ENCODE measurements at places on chromosomes 13 and 19. TPM values are rescaled to one million over a fixed set of nuclear protein-coding genes. Genes with fewer than 3 reads are reported as not detected.
A peak's percentile ranks its signal among the peaks of the same experiment; 100 is the strongest.

DNA sequence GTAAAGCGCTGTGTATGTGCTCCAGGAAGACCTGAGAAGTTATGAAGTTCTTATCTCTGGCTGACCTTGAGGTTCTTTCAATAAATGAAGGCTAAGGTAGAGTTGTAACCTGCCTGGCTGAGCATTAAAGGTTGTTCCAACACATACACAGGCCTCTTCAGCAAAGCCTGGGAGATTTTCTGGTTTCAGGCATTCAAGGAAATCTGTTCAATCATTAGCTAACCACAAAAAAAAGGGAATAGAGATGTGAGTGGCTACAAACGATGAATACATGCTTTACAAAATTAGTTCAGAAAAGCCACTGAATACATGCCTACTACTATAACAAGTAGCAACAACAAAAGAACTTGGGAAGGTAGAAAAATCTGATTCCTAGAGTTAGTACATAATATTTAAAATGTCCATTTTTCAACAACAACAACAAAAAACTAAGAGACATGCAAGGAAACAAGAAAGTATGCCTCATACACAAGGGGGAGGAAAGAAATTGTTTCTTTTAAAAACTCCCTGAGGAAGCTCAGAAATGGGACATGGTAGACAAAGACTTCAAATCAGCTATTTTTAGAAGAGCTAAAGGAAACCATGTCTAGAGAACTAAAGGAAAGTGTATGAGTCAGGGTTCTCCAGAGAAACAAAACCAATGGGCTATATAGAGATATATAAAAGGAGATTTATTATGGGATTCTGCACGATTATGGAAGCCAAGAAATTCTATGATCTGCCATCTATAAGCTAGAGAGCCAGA is 191.5 kb upstream of the IPO5 start:
- no peak for DNase-seq

Gene METTL21C
- not detected for total RNA-seq

DNA sequence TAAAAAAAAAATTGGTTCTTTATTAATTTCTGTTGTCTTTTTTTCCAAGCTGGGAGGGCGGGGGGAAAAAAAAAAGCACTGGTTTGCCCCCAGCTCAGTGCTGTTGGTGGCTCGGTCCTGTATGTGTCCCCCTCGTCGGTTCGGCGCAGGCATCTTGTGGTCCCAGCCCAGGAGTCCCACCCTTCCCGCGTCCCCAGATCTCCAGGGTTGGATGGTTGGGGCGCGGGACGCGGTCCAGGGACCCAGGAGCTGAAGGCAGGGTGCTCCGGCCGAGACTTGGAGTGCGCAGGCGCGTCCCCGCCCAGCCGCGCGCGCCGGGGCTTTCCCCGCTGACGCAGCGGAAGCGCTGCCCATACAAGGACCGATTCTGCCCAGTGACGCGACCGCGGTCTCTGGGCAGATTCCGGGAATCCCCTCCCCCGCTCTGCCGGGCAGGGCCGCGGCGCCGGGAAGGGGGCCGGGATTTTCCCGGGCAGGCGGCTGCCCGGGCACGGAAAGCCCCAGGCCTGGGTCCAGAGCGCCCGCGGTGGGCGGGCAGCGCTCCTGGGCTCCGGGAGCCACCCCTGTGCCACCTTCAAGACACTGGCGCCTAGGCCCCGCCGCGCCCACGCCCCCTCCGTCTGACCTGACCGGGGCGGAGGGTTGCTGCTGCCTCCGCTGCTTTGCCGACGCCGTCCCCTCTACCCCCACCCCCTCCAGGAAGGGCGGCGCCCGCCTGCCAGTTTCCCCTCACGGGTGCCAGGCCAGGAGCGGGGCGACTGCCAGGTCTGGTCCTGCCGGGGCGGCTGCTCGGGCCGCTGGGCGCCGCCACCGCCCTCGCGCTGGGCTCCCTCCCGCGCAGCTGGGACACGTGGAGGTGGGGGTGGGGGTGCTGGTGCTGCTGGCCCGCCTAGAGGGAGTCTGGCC is 2.3 kb downstream of the JUNB start:
- DNase-seq: peak; percentile 87

GRCh38 chr19:39382991-39383828 is 7.7 kb downstream of the PAF1 start:
- no peak for DNase-seq

GRCh38 chr13:84831666-84832657 is 949.7 kb upstream of the SLITRK1 start:
- DNase-seq: no peak

DNA sequence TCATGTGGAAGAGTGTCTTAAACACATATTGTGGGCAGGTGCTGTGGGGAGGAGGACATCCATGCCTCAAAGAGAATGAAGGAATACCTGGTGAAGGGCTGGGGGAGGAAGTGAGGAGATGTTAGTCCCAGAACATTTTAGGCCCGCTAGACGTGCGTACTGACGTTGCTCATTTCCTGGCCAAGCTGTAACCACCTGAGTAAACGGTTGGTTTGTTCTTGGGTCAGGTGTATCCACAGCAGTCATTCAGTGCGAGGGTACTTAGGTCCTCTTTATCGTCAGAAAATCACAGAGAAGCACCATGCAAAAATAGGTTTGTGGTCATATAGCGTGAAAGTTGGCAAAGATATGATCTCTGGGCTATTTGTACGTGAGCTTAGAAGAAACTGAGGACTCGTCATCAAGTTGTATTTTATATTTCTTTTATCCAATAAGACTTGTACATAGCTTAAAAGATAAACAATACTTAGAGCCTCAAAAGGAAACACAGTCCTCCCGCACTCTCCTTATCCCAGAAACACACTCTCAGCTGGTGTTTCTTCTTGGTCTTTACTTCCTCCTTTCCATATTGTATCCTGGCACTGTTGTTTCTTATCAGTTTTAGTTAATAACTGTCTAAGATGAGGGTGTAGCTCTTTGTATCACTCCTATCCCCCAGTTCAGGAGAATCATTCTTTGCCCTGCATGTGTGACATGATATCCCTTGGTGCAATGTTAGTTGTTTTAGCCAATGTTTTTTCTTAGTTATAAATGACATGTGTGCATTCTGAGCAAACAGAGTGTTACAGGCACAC is 52.0 kb downstream of the ARHGEF7 start:
- no peak for DNase-seq

GRCh38 chr19:43620061-43621001 is 902 bp upstream of the ZNF428 start:
- no peak for DNase-seq

DNA sequence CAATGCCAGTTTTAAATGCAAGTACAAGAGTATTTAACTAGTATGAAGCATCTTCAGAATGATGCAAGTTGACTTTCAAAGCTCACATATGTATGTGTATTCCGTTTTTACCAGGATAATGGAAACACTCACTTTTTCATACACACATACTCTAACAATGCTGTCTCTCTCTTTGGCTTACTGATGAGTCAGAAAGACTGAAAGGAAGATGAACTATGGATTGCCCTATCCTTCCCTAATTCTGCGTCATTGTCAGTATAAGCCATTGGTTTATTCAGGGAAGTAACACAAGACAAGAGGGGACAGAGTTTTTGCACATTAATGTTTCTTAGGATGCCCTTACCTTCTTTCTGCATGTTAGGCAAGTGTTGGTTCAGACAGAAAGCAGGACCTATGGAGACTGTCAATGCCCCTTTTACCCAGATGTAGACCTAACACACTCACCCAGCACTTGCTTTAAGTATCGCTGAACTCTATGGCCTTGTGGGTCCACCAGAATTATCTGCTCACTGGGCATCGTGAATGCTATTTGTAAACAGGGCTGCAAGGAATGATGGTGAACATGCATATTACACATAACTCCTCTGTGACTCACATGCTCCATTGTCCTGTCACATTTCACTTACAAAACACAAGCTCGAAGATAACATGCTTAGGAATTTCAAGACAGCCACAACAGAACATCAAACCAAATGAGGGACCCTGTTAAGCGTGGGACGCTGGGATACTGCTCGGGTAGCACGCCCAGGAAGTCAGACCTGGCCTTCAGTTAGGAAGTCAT is 10.0 kb upstream of the OXGR1 start:
- DNase-seq: no peak

GRCh38 chr19:18278521-18279265 is 2.7 kb downstream of the JUND start:
- no peak for DNase-seq

Gene SLC1A6
- not detected for total RNA-seq

DNA sequence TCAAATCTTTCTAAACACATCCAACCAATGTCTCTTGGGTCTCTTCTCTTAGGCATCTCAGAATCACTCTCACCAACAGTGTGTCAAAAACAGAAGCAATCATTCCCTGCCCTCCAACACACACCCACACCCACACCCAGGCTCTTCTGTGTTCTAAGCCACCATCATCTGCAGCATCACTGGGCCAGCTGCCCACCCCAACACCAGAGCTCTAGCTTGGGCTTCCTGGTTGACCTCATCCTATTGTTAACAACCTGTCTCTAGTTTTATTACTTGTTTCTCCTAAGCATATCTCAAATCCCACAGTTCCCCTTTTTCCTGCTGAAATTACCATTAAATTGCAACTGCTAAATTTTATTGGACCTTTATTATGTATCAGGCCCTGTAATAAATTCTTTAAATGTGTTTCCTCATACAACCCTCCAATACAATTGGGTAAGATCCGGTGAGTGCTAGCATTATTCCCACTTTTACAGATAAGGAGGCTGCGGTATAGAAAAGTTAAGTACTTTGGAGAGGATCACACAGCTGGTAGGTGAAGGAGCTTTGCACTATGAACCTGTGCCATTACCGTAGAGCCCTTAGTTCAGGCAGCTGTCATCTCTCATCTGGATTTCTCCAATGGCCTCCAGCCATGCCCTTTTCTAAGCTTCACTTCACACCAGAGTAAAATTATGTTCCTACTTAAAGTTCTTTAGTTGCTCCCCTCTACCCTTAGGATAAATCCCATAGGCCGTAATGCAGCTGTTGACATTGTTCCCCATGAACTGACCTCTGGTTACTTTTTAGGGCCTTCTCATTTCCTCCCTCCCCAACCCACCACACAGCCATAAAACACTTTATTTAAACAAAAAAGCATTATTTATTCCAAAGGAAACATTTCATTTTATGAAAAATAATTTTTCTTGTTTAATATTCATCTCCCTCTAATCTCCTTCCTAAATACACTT is 227.7 kb downstream of the B3GLCT start:
- DNase-seq: no peak

- DNase-seq: peak; percentile 1
Measured at GRCh38 chr13:92896842-92897241, 329.8 kb upstream of the GPC6 start.

GRCh38 chr19:11422163-11423065 is 3.3 kb upstream of the RGL3 start:
- peak; percentile 69 for DNase-seq

- DNase-seq: no peak
Measured at GRCh38 chr13:95207769-95208366, 93.4 kb downstream of the ABCC4 start.

DNA sequence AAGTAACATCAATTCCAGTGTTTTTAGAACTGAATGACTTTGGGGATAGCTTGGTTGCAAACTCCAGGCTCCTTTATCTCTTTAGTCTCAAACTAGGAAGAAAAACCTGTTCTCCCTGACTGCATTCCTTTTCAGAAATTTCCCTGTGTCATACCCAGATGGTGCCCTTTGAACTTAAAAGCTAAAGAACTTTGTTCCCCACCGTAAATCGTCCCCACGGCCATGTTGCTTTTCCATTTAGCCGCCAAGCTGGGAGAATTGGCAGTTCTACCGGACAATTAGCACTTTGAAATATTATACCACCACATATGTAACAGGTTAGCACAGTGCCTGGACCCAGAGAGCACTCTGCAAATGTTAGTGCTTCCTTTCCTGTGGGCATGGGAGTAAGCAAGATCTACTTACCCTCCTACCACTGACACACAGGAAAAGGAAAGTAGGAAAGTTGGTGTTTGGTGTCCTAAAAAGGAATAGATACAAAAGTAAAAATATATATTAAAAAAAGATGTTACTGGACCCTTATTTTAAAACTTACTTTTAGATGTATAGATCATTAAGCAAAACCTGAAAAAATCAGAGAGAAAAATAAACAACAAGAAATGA is 191.9 kb upstream of the MIR17HG start:
- no peak for DNase-seq

DNA sequence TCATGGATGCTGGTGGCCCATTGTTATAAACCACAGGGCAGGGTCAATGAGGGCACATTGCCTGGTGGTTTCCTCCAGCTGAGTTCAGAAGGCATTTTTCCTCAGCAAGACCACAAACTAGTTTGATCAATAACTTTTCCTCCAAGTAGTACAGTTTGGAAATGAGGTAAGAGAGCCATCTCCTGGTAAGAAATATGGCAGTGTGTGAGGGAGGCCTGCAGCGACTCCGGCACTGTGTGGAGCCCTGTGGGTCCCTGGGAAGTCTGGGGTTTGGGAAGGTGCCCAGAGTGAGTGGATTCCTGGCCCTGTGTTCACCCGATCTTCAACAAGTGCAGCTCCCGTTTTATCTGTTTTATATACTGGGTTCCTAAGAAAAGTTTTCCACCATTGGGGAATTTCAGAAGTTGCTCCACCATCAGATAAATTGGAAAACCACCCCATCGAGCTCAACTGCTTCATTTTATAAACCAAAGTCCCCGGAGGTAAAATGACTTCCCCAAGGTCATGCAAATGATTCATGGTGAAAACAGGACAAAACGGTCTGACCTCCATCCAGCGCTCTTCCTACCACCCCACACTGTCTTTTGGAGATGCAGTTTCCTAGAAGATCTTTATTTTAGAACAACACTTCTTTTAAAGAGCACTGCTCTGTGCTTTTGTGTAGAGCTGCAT is 148.4 kb downstream of the KATNAL1 start:
- DNase-seq: no peak

GRCh38 chr19:33778089-33778791 is 18.4 kb upstream of the KCTD15 start:
- peak; percentile 62 for DNase-seq

- DNase-seq: peak; percentile 7
Measured at GRCh38 chr13:57558051-57558467, 73.5 kb upstream of the PCDH17 start.

- peak; percentile 80 for DNase-seq
Measured at GRCh38 chr19:48646001-48646721, at the start of gene CA11. Gene CA11 (minus strand): TSS chr19:48646187. CDS start chr19:48645632, 555 bp downstream.

- no peak for DNase-seq
Measured at GRCh38 chr13:45468635-45469034, 3.9 kb downstream of the COG3 start.

GRCh38 chr19:2618611-2619010 is 83.9 kb downstream of the GNG7 start:
- no peak for DNase-seq

- no peak for DNase-seq
Measured at GRCh38 chr13:46529216-46529919, 23.6 kb upstream of the LRCH1 start.

All from NCI-H460 (cell line).